T-cell (primary cell): ENCODE measurements at places on chromosomes 3 and 15.

GRCh38 chr15:29740692-29741311, 81.5 kb downstream of the TJP1 start:
- DNase-seq: no peak

- DNase-seq: no peak
Measured at GRCh38 chr3:183811638-183812037, 13.7 kb downstream of the MAP6D1 start.

- DNase-seq: no peak
Measured at GRCh38 chr3:167300207-167300606, 79.9 kb downstream of the ZBBX start.

- DNase-seq: no peak
Measured at GRCh38 chr3:94063496-94064119, 747 bp downstream of the NSUN3 start.

DNA sequence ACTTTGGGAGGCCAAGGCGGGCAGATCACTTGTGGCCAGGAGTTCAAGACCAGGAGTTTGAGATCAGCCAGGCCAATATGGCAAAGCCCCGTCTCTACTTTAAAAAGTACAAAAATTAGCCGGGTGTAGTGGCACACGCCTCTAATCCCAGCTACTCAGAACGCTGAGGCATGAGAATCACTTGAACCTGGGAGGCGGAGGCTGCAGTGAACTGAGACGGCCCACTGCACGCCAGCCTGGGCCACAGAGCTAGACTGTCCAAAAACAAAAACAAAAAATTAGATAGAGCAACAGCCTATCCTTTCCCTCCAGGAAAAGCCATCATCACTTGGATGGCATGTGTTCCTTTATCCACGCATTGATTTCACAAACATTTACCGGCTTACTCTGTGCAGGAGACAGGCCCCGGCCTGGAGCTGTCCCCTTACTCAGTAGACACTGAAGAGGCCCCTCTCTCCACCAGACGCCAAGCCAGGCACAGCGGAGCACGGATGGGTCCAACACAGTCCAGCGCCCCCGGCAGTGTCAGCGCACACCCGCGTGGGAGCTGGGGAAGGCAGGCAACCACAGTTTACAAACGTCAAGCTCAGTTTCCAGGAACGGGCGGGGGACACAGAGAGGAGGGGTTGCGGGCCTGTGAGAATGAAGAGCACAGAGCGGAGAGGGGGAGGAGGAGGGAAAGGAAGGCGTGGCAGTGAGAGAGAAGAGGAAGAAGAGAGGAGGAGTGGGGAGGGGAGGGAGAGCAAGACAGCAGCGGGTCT, 3.1 kb downstream of the GP5 start:
- DNase-seq: peak; percentile 46
